ENCODE measurements at places on chromosomes 6 and 20.
A peak's percentile ranks its signal among the peaks of the same experiment; 100 is the strongest.

- peak; percentile 8 for DNase-seq
Observed at GRCh38 chr6:11094411-11094851, 797 bp downstream of the SMIM13 start.

DNA sequence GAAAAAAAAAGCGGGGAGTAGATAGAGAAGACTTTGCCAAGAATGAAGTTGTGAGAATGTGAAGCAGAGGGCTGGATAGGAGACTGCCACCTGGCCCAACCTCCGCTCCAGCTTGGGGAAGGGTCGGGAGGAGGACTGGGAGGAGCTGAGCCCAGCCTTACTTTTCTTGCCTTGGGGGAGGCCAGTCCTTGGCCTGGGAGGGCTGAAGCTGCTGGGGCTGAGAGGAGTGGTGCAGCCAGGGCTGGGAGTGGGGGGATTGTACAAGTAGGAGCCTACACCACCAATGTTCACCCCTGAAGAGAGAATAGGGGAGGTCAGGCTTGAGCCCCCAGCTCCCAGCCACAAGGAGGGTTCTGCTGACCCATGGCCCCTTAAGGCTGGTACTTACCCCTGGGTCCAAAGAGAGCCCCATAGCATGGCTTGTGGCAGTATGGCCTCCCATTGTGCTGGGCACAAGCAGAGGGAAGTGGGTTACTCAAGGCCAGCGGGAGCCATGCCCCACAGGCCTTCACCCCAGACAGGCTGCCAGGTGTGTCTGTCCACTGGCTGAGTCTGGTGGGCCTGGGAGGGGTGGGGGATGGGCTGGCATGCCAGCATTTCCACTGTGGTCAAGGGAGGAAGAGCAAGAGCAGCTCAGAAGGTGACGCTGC, 1.1 kb downstream of the CRIP3 start:
- no peak for DNase-seq

DNA sequence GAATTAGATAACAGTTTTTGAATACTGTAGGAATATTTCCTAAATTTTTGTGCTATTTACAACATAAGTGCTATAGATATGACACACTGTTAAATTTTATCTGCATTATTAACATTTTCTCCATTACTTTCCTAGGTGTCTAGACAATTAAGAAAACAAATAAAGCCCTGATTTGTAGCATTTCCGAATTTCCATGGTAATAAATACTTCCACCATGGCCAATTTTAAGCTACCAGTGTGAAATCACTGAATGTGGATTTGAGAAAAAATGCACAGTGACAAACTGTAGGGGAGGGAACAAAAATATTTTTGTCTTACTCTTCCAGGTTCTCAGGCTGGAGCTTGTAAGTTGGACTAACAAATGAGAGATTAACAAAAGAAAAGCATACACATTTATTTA, 27.9 kb downstream of the LIN28B start:
- no peak for DNase-seq

DNA sequence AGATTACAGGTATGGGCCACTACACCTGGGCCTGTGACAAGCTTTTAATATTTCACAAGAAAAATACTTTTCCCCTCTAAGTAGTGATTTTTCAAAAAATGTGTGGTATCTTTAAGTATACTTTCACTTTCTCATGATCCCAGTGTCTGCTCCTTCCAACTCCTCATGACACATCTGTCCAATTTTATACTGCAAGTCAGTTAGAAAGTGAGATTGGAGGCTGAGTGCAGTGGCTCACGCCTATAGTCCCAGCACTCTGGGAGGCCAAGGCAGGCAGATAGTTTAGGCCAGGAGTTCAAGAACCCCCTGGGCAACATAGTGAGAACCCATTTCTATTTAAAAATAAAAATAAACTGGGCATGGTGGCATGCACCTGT, 20.2 kb downstream of the PIM1 start:
- no peak for DNase-seq

GRCh38 chr6:15553736-15554294, 109.0 kb downstream of the DTNBP1 start:
- DNase-seq = no peak

GRCh38 chr6:37088897-37089296, 81.1 kb upstream of the PIM1 start:
- DNase-seq = no peak

DNA sequence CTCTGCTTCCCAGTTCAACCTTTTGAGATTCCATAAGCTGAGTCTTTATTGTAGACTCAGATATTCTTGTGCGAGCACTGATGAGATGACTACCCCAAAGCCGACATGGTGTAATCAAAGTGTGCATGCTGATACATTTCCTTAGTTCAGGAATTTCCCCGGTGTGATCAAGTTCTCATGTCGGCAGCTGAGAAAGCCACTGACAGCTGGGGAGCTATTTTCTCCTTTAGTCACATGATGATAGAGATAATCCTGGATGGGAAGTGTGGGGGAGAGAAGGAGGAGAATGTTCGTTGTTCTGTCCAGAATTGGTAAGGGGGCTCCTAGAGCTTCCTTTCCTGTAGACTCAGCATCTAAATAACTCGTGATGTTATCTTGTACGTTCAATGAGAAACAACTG, 7.7 kb upstream of the CAP2 start:
- DNase-seq = no peak

- no peak for DNase-seq
Observed at GRCh38 chr6:17225767-17226630, 55.2 kb upstream of the RBM24 start.

GRCh38 chr6:52106994-52107393, 19.6 kb upstream of the PKHD1 start:
- DNase-seq = no peak

GRCh38 chr20:25408890-25409289, 1.4 kb downstream of the GINS1 start:
- DNase-seq = no peak

DNA sequence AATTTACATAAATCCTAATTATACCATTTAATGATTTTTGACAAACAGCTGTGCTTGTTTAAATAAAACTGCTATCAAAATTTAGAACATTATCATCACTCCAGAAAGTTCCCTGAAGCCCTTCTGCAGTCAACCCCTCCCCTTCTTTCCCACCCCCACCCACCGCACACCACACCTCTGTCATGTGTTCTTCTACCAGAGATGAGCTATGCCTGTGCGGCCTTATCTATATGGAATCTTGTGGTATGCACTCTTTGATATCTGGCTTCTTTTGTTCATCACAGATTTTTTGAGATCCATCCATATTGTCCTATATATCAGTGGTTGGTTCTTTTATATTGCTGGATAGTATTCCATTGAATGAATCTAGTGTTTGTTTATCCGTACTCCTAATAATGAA, 7.2 kb downstream of the MYLIP start:
- peak; percentile 8 for DNase-seq

DNA sequence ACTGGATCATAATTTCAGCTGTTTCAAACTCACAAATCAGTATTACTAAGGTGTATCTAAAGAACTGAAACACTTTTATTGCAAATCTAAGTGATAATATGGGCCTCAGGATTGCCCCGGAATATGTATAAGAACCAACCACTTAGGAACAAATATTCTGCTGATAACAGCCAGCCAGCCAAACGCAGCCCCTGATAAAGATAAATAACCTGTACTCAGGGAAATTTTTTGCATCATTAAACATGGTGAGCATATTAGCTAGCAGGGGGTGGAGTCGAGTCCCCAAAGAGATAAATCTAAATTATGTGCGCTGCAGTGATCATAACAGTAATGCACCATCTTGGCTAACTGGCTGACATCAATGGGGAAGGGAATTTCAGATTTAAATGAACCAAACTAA, 410.2 kb upstream of the MAP3K7 start:
- no peak for DNase-seq
